ENCODE measurements at places on chromosomes 1 and 21.

DNA sequence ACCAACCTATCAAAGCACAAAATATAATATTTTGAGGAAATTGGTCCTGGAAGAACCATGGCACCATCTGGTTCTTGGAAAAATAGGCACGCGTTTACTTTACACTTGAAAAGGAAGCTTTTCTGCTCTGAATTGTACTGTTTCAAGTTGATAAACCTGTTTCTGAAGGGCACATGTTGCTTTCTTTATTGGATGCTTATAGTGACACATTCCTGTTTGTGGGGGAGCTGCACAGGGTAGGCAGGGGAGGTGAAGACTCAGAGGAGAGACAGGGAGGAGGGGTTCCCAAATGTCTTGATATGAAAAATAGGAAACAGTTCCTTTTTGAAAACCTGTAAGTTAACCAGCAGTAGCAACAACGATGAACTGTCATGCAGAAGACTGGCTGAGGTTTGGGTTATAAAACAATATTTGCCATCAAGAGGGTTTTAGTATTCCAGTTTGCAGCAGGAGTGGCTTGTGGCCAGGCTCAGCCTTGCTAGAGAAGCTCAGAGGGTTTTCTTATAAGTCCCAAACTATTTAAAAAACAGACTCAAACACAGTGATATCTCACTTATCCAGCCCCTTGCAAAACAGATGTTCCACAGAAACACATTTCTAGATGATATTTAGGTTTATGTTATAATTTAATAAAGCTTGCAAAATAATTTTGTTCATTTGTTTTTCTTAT, 127.0 kb upstream of the MROH9 start:
- DNase-seq: no peak

DNA sequence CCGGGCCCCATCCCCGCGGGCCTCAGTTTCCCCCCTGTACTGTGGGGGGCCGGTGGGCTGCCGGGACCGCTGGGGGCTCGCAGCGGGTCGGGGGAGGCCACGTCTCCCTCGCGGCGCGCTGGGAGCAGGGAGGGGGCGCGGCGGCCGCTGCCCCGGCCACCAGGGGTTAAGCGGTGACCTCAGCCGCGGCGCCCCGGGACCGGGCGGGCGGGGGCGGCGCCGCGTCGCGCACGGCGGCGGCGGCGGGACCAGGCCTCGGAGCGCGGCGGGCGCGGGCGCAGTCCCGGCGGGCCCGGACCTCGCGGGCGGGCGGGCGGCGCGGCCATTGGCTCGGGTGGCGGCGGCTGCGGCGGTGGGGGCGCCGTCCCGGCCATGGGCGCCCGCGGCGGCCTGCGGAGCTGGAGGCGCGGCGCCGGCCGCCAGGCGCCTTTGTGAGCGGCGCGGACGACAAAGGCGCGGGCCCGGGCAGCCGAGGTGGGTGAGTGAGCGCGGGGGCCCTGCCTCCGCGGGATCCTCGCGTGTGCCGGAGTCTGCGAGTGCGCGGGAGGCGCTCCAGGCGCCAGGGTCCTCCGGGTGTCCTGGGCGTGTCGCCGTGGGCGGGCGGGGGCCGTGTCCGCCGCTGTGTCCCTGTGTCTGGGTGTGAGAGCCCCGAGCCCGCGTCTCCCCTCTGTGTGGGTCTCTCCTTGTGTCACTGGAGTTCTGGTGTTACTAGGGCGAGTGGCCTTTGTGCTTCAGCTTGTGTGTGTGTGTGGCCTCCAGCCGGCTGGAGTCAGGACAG, at the start of gene ARHGEF10L:
Gene ARHGEF10L, plus strand, starts transcription at position 222 of the 778 bp plus-strand sequence. CDS start 40,898 bp downstream, outside the sequence.
- no peak for DNase-seq

GRCh38 chr1:25645637-25646400, 29.2 kb downstream of the MAN1C1 start:
- DNase-seq: no peak

- DNase-seq: no peak
These were observed 295.0 kb downstream of the NFIA start for GRCh38 chr1:61377242-61377958.

GRCh38 chr1:53271446-53272090, 33.2 kb upstream of the MAGOH start:
- DNase-seq: no peak

DNA sequence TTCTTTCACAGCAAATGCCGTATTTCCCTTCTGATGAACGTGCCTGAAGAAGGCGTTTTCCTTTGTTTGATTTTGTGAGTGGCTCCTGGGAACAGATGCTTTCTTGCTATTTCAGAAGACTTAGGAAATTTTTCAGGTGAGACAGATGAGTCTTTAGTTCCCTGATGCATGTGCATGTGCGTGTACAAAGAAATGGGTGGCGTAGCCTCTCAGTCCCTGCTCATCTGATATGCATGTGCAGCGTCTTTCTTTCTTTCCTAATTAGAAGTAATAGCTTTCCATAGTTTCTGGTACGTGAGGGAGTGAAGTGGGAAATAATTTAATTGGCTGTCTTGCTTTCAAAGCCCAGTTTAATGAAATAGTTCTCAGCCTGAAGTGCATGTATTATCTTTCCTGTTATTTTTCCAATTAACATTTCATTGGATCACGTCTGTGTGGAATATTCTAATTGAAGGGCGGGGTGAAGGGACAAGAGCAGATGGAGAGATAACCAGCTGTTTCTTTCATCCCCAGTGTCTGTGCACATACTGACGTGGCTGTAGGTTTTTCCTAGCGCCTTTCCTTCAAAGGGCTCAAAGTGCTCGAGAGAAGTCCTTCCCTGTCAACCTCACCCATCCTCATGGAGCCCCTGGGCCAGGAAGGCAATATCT, 104.3 kb downstream of the FAM78B start:
- no peak for DNase-seq

DNA sequence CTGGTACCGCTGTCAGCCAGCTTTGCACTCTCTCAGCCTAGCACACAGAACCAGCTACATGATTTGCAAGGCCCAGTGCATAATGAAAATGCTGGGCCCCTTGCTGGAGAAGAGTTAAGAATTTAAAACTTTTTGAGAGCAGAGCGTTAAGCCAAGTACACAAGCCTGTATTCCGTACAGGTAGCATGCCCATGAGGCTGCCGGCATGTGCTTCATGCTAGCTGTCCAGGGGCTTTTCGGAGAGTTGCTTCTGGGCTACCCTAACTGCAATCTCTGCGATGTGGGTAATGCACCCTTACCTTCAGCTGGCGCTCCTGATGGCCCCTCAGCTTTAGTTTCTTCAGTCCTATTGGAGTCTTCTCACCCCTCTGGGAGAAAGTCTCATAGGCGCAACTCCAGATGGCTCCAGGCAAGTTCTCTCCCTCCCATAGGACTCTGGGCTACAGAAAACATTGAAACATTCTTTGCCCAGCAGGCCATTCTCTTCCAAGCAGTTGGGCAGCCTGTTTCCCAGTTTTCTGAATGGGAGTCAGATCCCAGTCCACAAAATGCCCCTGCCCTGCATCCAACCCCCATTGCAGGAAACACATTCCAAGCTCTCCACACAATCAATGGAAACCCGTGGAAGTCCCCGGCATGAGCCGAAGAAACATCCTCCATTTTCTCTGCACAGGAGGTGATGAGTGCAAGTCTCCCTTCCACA, 5.7 kb upstream of the AKT3 start:
- DNase-seq: no peak

DNA sequence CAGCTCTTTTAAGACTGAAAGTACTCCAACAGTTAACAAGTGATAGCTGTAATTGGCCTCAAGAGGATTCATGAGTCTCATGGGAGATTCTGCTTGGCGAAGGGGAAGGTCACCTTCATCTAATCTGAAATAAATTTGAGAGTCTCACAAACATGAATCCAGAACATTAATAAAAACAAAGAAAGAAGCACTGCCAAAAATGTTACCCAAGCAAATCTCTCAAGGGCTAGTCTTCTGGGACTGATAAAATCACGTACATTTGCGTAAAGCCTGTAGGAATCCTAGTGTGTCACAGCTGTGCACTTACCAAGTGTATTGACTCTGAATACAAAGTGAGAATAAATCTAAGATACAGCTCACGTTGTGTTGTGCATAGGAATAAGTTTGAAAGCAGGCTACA, 21.2 kb upstream of the NUF2 start:
- DNase-seq: no peak
